ENCODE measurements at places on chromosomes 5 and 9. TPM values are rescaled to one million over a fixed set of nuclear protein-coding genes. Genes with fewer than 3 reads are reported as not detected.

Gene TRIM36
- total RNA-seq = 1.6 TPM

Gene NPR3
- 0.10 TPM for total RNA-seq

Gene EGFL7
- 42.3 TPM for total RNA-seq

Gene SOWAHA
- total RNA-seq = not detected

Gene TMEM174
- not detected for total RNA-seq

Gene LCN2
- total RNA-seq = 1.0 TPM

Gene AIF1L
- total RNA-seq = 6.0 TPM

Gene SPINK7
- total RNA-seq = not detected

Gene C9orf57
- not detected for total RNA-seq

Gene CDH10
- total RNA-seq = 0.72 TPM

Gene MARCOL
- total RNA-seq = not detected

Gene FAM81B
- not detected for total RNA-seq

Gene ARRDC3
- total RNA-seq = 33.0 TPM

Gene CDC20B
- 0.08 TPM for total RNA-seq

Gene PDLIM4
- total RNA-seq = 9.9 TPM

Gene MYMK
- not detected for total RNA-seq

Gene ENDOG
- total RNA-seq = 39.9 TPM

Gene PFN3
- total RNA-seq = not detected

Gene SLC45A2
- not detected for total RNA-seq

Gene CYFIP2
- 0.80 TPM for total RNA-seq

Gene PRSS3
- 1.0 TPM for total RNA-seq

Gene NIPBL
- total RNA-seq = 41.6 TPM

Gene EIF4E1B
- total RNA-seq = not detected

Gene KLF4
- total RNA-seq = 5.2 TPM

Gene EPB41L4A
- total RNA-seq = 0.87 TPM

Gene DBH
- total RNA-seq = not detected

Gene CARTPT
- total RNA-seq = not detected

Gene PCDHGC3
- total RNA-seq = 54.1 TPM

Gene PLEKHG4B
- 8.9 TPM for total RNA-seq

Gene BARHL1
- total RNA-seq = not detected

Gene ADAMTSL1
- not detected for total RNA-seq

Gene HAPLN1
- 0.13 TPM for total RNA-seq

Gene SPINK4
- not detected for total RNA-seq

Gene HTR4
- total RNA-seq = not detected

Gene LPCAT1
- 59.8 TPM for total RNA-seq

Gene CCNO
- total RNA-seq = 12.3 TPM

Gene OR1J2
- total RNA-seq = not detected

Gene BRINP1
- total RNA-seq = not detected

Gene FYB1
- total RNA-seq = 0.46 TPM

Gene RXRA
- 31.6 TPM for total RNA-seq

Gene PCDHA13
- 1.0 TPM for total RNA-seq

Gene SPATA31A1
- total RNA-seq = not detected

Gene NTRK2
- 0.23 TPM for total RNA-seq

Gene SH3PXD2B
- total RNA-seq = 39.7 TPM

Gene FRRS1L
- 2.3 TPM for total RNA-seq

Gene RNF14
- 72.1 TPM for total RNA-seq
